Endothelial cell of umbilical vein (primary cell): ENCODE measurements at places on chromosomes 1 and 21. TPM values are rescaled to one million over a fixed set of nuclear protein-coding genes. Genes with fewer than 3 reads are reported as not detected.

TRAPPC3 gene
- 87.7 and 93.4 TPM in 2 replicates for total RNA-seq

- no peak for DNase-seq
Observed at GRCh38 chr1:10449751-10450150, at the start of gene CORT. CORT (plus strand) TSS chr1:10450031; CDS start chr1:10450224, 193 bp downstream.

- no peak for DNase-seq
Observed at GRCh38 chr21:40179166-40179565, 311.9 kb downstream of the PCP4 start.

TDRD5 gene
- total RNA-seq, result not detected in 2 replicates

- no peak for DNase-seq
Observed at GRCh38 chr1:3012456-3013291, 8.6 kb upstream of the ACTRT2 start.

- no peak for DNase-seq
Observed at GRCh38 chr1:225863167-225863566, 19.0 kb downstream of the TMEM63A start.

DNASE2B gene
- total RNA-seq, result not detected in 2 replicates

- DNase-seq, result no peak
Observed at GRCh38 chr1:30895382-30895943, 13.1 kb downstream of the SDC3 start.

CACNA1E gene
- total RNA-seq, result not detected in 2 replicates

GRCh38 chr1:224880593-224881307, 48.7 kb upstream of the DNAH14 start:
- DNase-seq, result no peak

PIGR gene
- not detected in 2 replicates for total RNA-seq

WLS gene
- total RNA-seq, result 163 and 199 TPM in 2 replicates

DNA sequence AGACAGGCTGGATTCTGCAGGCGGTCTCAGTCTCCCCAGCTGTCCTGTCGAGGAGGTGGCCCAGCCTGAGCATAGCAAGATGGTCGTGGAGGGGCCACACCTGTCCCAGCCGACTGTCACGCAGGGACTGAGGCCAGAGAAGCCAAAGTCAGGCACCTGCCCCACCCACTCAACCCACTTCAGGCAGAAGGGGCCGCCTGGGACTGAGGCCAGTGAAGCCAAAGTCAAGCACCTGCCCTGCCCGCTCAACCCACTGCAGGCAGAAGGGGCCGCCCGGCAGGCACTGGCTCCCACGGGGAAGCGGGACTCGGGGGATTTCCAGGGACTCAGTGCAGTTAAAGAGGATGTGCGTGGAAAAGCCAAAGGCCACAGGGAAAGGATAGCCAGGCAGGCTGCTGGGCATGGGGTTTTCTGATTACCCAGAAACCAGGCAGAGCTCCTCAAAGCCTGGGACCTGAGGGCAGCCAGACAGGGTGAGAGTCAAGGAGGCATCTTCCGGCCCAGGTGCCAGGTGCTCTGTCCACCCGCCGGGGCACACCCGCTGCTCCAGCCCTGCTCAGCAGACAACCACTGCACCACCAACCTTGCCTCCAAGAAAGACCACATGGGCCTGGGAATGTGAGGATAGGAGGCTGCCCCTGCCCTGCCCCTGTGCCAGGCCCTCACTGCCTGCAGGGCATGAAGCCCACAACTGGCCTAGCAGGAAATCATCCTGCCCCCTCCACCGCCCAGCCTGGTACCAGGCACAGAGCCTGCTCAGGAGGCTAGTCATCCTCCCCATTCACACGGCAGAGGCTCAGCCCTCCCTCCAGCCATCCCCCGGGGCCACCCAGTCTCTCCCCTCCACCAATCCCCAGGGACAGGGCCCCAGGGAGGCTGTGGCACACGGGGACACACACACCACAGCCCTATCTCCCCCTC, 41.0 kb downstream of the MEGF6 start:
- no peak for DNase-seq

- DNase-seq, result no peak
Observed at GRCh38 chr21:15743593-15743992, 13.8 kb downstream of the USP25 start.

IFI44 gene
- 9.6 and 11.8 TPM in 2 replicates for total RNA-seq

IL20 gene
- not detected in 2 replicates for total RNA-seq

GRCh38 chr21:35051287-35051818, 2.3 kb upstream of the RUNX1 start:
- peak; percentile 72 for DNase-seq

LAD1 gene
- not detected in 2 replicates for total RNA-seq

DNA sequence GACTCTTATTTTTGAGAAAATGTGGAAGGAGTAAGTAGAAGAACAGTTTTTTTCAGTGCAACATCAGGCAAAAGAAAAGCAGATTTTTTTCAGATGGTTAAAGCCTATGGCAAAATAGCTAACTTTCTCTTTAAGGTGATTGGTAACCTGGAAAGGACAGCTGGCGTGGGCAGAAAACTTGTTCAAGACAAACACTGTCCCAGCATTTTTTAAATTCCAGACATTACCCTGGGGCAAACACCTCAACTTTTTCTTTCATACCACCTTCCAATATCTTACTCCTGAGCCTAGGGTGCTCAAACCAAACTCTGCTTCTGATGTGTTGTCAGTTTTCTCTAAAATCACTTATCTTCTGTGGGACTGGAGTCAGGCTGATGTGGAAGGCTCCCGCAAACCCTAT, 2.7 kb upstream of the LEPR start:
- DNase-seq, result no peak

- DNase-seq, result no peak
Observed at GRCh38 chr1:20731057-20731991, 1.2 kb downstream of the SH2D5 start.

GRCh38 chr1:95850165-95850649, 616.2 kb downstream of the RWDD3 start:
- no peak for DNase-seq

DNA sequence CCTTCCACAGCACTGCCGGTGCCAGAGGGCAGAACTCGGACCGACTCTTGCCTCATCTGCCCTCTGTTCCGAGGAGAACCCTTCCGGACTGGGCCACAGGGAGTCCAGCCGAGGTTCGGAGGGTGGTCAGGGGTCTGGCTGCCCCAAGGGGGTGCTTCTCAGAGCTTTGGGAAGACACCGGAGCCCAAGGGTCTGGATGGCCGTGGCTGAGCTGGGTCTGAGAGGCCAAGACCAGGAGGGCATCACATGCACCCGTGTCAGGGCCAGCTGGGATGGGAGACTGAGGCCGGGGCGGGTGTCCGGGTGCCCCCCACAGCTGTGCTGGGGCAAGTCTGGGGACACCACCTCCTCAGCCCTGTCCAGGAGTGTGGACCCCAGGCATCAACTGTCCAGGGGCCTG, 51.1 kb downstream of the SLX9 start:
- no peak for DNase-seq

BTBD19 gene
- 69.9 and 72.5 TPM in 2 replicates for total RNA-seq

GRCh38 chr1:230232371-230232771, 165.3 kb downstream of the GALNT2 start:
- DNase-seq, result no peak

GRCh38 chr1:16614361-16615252, 1.2 kb upstream of the NBPF1 start:
- no peak for DNase-seq

DNA sequence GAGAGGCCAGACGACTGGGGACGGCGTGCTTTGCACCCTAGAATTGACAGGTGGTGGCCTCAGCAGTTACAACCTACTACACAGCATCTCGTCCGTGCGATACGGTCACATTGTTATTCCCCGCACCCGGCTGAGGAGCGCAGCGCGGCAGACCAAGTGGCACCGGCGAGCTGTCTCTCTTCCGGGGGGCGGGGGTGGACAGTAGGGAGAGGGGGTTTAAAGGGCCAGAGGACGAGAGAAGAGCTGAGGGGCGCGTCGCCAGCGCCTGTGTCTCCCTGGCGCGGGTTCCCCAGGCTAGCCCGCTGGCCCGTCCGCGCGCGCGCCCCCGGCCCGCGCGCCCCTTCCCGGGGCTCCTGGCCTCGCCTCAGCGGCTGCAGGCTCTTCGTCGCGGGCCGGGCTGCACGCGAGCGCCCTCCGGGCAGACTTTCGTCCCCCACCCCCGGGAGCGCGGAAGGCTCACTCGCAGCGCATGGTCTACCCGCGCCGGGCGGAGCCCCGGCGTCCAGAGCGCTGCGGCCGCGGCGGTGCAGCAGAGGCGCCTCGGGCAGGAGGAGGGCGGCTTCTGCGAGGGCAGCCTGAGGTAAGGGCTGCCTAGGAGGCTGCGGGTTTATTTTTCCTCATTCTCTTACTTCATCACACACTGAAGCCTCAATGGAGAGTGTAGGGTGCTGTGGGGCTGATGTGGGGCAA, at the start of gene PDE4B:
Gene PDE4B (plus strand): TSS at position 227 of the 690 bp plus-strand sequence.
- DNase-seq, result peak; percentile 22

ADAMTS4 gene
- total RNA-seq, result 8.9 and 13.6 TPM in 2 replicates

GRCh38 chr1:94863919-94864318, 43.8 kb downstream of the SLC44A3 start:
- DNase-seq, result peak; percentile 83

DNA sequence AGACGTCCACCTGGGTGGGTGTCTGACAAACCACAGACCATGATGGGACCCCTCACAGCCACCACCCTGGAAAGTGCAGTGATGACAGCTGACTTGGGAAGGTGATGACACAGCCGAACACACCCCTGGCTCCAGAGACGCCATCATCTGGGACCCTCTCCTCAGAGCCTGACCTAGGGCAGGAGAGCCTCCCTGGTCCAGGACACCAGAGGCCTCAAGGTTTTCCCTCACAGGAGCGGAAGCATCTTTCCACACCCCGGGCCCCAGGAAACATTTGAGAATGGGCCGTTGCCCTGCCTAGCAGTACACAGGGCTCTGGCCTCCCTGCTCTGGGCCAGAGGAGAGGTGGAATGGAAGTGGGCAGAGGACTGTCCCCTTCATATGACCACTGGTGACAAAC, 79.7 kb downstream of the SYT2 start:
- no peak for DNase-seq

- DNase-seq, result no peak
Observed at GRCh38 chr1:43991200-43991475, 261 bp upstream of the CCDC24 start.

- DNase-seq, result no peak
Observed at GRCh38 chr1:219020846-219021245, 152.8 kb upstream of the LYPLAL1 start.

ATP1B1 gene
- 56.1 and 60.5 TPM in 2 replicates for total RNA-seq

DNA sequence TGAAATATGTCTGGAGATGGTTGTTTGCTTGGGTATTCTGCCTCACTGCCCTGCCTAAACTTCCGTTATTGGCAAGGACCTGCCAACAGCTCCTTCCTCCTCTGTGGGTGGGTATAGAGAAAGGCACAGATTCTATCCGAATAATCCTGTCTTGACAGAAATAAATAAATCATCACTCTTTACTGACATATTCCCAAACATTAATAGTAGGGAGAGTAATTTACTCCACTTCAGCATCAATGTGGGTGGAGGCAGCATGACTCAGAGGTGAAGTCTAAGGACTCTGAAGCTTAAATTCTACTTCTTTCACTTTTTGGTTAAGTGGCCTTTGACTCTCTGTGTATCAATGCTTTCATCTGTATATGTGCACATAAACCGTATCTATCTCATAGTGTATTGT, 2.9 kb downstream of the CD84 start:
- DNase-seq, result no peak

TP73 gene
- total RNA-seq, result 0.15 TPM in 1 of 2 replicates, not detected in the other

TAS1R1 gene
- total RNA-seq, result not detected in 2 replicates

GRCh38 chr1:227305894-227306626, 12.2 kb downstream of the CDC42BPA start:
- no peak for DNase-seq

- DNase-seq, result peak; percentile 16
Observed at GRCh38 chr1:71196685-71197084, 115.8 kb upstream of the ZRANB2 start.

INSRR gene
- not detected in 2 replicates for total RNA-seq

DNA sequence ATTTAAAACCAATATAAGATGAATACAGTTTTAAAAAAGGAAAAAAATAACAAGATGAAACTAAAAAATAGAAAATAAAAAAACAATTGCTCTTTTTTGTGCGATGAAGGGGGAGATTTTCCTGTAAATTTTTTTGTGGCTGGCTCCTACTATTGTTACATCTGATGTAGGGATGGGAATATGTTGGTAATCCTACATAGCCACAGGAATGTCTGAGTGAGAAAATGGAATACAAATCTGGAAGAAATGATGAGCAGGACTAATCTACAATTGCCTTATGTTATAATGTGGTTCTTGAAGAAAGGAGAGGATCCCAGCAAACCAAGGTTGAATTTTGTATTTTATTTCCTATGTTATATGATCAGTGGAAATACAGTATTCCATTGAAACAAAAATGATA, 40.9 kb downstream of the ATP6V1G3 start:
- no peak for DNase-seq

- DNase-seq, result no peak
Observed at GRCh38 chr1:52423055-52423454, 18.7 kb downstream of the PRPF38A start.

DNA sequence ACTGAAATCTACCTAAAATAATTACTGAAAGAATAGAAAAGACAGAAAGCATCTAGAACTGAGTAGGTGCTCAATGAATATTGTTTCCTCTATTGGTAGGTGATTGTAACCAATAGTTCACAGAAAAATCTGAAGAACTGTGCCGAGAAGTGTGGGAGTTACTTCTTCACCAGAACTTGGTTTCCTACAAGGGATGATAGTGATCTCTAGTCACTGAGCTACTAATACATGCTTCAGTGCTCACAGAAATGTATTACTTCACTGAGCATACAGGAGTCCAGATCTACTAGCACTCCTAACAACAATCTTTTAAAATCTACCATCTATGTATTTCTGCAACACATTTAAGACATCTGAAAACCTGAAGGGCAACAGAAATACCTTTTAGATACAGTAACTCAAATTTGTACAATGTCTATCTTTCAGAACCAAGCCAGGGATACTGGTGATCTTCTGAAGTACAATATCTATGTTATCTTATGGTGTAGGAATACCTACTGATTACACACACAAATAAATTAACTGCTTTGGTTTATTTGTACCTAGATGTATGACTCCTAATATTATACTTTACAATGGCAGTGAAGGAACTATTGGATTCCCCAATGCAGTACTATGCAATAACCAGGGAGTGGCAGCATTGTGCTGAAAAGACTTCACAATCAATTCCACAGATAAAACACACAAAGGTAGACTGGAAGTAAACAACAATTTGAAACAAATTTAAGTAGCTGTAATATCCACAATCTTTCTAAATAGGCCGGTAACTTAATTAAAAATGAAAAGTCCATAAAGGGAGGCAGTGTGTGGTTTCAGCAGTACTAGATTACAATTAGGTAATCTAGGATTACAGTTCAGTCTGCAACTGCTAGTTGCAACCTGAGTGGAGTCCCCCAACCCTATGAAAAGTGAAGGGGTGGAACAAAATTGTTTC, 243.0 kb downstream of the SLC45A1 start:
- peak; percentile 64 for DNase-seq

DNA sequence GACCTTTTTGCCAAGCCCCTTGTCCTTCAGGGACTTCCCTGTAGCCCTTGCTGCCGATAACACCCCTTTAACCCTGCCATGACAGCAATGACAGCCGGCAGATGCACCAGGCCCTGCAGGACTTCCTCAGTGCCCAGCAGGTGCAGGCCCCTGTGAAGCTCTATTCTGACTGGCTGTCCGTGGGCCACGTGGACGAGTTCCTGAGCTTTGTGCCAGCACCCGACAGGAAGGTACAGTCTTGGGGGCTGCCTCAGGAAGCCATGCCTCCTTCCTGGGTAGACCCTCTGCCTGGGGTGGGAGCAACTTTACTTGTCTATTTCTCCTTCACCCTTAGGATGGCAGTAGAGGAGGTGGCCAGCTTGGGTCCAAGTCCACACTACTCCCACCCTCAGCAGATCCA, 16.1 kb upstream of the PADI6 start:
- DNase-seq, result no peak
